Erythroblast (primary cell): ENCODE measurements at places on chromosomes 11 and 22.
A peak's percentile ranks its signal among the peaks of the same experiment; 100 is the strongest.

GRCh38 chr22:32818446-32819115, 17.1 kb downstream of the TIMP3 start:
- no peak for DNase-seq

DNA sequence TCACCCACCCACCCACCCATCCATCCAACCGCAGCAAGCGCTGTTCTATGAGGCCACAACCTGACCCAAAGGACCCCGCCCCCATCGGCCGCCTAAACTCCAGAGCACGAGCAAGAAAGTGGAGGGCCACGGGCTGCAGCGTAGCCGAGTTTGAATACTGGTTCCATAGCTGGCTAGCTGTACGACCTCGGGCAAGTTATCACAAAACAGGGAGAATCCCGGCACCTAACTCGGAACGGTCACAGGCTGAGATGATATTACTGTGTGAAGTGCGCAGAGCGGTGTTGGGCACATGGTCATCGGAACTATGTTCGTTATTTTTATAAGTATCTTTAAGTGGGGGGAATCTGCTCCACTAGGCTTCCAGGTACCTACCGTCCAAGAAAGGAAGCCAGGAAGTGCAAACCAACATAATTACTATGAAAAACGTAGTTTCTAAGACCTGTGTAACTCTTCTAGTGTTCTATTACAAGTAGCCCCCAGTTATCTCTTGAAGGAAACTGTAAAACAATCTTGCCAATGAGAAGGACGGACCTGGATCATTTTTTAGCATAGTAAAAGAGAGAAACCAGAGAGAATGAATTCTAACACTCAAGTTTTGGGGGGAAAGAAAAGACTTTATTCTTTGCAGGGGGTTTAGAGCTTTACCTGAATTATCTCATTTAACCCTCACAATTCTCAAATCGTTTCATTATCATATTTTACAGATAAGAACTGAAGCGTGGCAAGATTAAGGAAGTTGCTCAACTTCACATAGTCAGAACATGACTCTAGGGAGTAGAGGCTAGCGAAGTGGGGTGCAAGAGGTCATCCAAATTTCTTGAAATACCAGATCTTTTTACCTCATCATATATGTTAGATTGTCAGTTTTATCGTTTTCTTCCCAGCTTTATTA, 663 bp upstream of the BUD13 start:
- peak; percentile 46 for DNase-seq

GRCh38 chr22:31286360-31287255, 5.7 kb downstream of the PIK3IP1 start:
- no peak for DNase-seq

DNA sequence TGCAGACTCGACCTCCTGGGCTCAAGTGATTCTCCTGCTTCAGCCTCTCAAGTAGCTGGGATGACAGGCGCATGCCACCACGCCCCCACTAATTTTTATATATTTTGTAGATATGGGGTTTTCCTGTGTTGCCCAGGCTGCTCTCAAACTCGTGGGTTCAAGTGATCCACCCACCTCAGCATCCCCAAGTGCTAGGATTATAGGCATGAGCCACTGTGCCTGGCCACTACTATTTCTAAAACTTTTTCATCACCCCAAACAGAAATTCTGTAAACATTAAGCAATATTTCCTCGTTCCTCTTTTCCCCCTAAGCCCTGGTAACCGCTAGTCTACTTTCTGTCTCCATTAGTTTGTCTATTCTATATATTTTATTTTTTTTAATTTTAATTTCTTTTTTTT, 9.0 kb upstream of the ATG16L2 start:
- no peak for DNase-seq

DNA sequence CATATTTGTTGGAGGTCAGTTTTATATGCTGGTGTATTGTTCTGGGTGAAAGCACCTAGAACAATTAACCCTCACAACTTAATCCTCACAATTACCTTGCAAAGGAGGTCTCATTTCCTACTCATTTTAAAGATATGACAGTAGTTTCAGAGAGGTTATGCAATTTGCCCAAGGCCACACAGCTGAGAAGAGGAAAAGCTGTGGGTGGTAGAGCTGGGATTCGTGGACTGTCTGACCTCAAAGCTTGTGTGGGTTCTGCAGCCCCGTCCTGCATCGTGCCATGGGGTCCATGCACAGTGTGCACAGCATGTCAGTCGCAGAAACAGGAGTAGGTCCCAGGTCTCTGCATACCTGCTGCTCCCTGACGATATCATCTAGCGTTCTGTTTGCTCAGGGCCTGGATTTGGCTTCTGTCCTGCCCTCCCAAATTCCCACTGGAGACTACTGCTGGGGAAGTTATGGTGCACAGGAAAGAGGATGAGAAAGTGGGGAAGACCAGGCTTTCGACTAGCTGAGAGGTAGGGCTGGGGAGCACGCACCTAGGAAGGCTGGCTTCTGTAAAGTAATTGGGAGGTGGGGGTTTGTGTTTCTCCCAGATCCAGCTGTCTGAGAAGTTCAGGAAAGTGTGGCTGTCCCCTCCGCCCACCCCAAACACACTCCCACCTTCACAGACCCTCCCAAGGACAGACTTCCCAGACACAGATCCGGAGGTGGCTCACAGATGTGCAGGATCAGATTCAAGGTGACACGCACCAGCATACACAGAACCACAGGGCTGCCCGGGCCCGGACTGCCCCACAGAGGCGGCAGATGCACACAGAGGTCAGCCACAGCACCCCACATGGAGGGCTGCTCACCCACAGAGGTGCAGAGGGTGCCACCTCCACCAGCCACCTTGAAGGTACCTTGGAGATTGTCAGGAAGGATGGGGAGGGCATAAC, 2.0 kb downstream of the BACE1 start:
- no peak for DNase-seq

GRCh38 chr22:47914481-47915097, 1152.1 kb downstream of the TBC1D22A start:
- no peak for DNase-seq

GRCh38 chr11:69435161-69435986, 46.1 kb upstream of the LINC01488 start:
- no peak for DNase-seq

DNA sequence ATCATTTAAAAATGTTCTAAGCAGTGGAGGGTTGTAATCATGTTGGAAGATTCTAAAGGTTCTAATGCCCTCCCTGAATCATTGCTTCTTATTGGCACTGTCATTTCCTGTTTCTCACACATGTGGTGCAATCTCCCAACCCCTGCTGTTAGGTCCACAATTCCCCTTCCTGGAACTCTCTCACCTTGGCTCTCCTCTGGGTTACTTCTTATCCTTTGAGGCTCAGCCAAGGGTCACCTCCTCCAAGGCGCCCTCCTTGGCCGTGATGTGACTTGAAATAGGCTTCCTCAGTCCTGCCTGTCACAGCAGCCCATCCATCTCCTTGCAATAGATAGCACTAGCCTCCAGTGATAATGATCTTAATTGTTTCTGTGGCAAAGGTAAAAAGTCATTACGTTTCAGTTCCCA, 149.8 kb downstream of the TTC17 start:
- no peak for DNase-seq
